Mesothelial cell of epicardium (in vitro differentiated cells): ENCODE measurements at places on chromosomes 1 and 21.

GRCh38 chr1:26858160-26858559 lies 4.8 kb upstream of the SFN start:
- no peak overlapping the region for H3K4me3 ChIP-seq
- H3K27ac ChIP-seq = no peak overlapping the region
- no peak for DNase-seq

DNA sequence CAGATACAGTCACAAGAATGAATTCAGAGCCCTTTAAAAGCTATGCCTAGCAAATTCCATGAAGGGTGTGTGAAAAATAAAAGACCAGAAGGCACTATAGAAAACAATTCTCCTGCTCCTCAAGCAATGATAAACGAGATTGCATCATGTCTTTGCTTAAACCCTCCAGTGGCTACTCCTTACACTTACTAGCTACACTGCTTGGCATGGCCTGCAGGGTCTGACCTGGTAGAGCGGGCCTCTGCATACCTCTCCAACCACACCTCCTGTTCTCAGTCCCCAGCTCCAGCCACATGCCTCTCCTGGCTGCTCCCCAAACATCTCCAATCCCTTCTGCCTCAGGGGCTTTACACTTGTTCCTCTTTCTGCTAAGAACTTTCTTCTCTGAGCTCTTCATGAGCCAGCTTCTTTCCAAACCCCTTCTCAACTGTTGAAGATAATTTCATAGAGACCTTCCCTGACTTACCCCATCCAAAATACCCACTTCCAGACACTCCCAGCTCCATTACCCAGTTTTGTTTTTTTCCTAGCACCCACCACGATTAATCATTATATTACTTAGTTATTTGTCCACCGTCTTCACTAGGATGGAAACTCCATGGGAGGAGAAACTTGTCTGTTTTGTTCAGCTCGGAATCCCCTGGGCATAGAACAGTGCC lies 11.2 kb upstream of the CREG1 start:
- no peak overlapping the region for H3K4me3 ChIP-seq
- H3K27ac ChIP-seq = no peak overlapping the region
- DNase-seq = no peak
- no peaks in the 10 kb centered on the region for H3K27me3 ChIP-seq
- H3K4me1 ChIP-seq = peaks cover 7% of the 10 kb centered on the region

GRCh38 chr1:21089731-21090130 lies 87.0 kb downstream of the EIF4G3 start:
- H3K4me1 ChIP-seq = peaks cover 9% of the 10 kb centered on the region
- DNase-seq = no peak
- no peak overlapping the region for H3K27ac ChIP-seq
- no peaks in the 10 kb centered on the region for H3K27me3 ChIP-seq
- H3K36me3 ChIP-seq = peaks cover 21% of the 10 kb centered on the region

DNA sequence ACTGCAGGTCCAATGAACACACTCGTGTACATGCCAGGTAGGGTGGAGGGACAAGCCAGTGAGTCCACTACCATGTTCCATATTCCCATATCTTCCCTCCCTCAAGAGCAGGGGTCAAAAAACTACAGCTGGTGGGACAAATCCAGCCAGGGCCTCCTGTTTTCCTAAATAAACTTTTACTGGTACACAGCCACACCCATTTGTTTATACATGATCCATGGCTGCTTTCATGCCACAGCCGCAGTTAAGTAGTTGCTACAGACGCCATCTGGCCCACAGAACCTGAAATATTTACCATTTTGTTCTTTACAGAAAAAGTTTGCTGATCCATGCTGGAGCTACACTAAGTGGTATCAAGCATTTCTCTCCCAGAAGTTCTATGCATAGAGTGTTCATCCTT lies 42.4 kb downstream of the CASQ2 start:
- peaks cover 17% of the 10 kb centered on the region for H3K4me1 ChIP-seq
- no peak overlapping the region for H3K4me3 ChIP-seq
- H3K36me3 ChIP-seq = no peaks in the 10 kb centered on the region
- H3K27ac ChIP-seq = peak overlapping the region; percentile 3
- DNase-seq = no peak

DNA sequence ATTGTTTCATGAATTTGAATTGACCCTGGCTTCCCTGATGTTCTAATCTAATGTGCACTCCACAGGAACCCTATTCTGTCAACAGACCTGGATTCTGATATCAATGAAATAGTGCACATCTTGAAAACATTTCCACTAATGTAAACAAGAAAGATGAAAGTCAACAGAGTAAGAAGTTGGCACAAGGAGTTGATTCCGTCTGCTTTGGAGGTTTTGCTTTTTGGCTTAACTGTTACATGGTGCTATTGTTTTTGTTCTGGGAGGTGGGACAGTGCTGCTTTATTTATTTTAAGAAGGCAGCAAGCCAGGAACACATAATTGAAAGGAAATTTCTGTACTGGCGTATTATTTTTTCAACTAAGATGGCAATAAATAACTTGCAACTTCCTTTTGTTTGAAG lies 73.3 kb downstream of the LEPR start:
- no peak overlapping the region for H3K4me3 ChIP-seq
- DNase-seq = no peak
- no peaks in the 10 kb centered on the region for H3K36me3 ChIP-seq
- no peaks in the 10 kb centered on the region for H3K27me3 ChIP-seq
- no peak overlapping the region for H3K27ac ChIP-seq

DNA sequence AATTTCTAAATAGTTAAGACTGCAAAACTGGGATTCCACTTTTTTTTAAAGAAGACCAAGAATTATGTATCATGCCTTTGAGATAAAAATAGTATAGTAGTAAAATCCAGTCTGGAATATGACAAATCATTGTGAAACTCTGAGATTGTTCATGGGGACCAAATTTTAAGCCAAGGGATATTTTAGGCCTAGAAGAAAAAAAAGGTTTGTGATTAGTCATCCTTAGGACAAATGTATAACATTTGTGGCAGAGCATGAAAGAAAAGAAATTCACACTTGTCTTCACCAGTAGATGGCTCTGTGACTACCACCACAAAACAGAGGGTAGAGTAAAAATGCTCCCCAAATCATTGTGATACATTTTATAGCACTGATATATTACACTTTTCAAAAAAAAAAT lies 226.1 kb downstream of the KCTD3 start:
- no peak for DNase-seq
- H3K27ac ChIP-seq = no peak overlapping the region
- no peak overlapping the region for H3K4me3 ChIP-seq
- peaks cover 6% of the 10 kb centered on the region for H3K4me1 ChIP-seq
- H3K36me3 ChIP-seq = no peaks in the 10 kb centered on the region
- peaks cover 6% of the 10 kb centered on the region for H3K27me3 ChIP-seq

DNA sequence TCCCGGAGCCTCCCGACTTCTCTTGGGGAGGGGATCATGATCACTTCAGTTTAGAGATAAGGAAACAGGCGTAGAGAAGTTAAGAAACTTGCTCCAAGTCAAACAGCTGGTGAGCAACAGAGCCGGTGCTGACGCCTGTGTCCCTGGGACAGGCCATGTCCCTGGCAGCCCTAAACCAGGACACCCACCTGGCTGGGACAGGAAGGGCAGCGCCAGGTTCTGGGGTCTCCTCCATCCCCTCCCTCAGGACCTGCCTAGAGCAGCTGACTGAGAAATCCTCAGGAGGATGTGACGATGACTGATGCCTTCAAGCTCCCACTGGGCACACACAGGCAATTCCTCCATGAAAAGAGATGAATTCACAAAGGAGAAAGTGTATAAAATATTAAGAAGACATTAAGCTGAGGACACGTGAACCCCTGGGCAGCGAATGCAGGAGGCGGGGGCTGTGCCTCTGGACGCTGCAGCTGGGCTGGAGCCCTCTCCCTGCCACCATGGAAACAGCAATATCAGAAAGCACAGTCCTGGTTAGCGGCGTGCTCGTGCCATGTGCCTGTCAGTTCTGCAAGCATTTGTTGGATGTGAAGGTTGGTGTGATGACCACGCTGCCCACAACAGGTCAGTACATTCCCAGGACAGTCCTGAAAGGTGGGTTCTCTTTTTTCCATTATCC lies 40.1 kb upstream of the C1orf174 start:
- H3K36me3 ChIP-seq = no peaks in the 10 kb centered on the region
- H3K4me1 ChIP-seq = no peaks in the 10 kb centered on the region
- peaks cover 14% of the 10 kb centered on the region for H3K27me3 ChIP-seq
- no peak overlapping the region for H3K4me3 ChIP-seq
- DNase-seq = no peak
- no peak overlapping the region for H3K27ac ChIP-seq

DNA sequence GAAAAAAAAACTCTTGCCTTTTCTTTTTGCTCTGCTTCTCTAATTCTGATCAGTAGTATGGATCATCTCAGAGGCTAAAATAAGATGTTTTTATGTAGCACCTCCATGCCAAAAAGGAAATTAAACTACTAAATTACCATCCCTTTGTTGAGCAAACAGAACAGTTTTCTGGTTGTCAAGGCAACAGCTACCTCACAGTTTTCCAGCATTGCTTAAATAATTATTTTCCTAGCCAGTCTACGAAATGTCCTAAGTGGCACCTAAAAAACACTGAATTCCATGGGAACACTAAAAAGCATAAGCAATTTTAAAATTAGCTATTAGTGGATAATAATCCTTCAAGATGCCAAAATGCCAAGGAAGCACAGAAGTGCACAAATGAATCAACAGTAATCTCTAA lies 61.7 kb downstream of the ARID4B start:
- peak overlapping the region; percentile 53 for H3K27ac ChIP-seq
- H3K36me3 ChIP-seq = no peaks in the 10 kb centered on the region
- no peak for DNase-seq
- peaks cover 27% of the 10 kb centered on the region for H3K4me1 ChIP-seq
- no peak overlapping the region for H3K4me3 ChIP-seq

DNA sequence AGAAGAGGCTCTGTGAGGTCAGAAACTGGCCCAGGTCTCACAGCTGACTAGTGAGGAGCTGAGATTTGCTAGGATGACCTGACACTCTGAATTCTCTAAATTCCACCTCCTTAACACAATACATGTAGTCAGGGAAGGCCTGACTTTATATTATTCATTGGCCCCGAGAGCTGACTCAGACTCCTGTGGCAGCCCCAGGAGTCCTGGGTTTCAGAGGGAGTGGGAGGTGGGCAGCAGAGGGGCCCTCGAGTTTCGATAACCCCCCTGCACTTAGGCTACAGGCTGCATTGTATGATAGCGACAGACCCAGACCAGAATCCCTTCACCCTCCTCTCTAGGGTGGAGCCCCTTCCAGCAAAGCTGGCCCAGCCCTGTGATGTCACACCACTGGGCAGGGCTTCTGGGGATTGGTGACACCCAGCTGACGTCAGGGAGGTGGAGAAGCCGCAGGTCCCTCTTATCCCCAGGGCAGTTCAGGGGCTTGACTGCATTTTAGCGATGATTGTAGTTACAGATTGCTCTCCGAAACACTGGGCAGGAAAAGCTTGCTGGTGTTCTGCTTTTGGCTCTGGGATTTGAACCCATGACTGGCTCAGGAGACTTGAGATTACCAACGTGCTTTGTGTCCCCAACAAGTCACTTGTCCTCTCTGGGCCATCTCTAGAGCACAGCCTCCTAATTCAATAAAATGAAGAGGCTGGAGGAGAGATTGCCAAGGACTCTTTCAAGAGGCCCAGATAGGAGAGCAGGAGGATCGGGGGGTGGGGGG lies 17.0 kb upstream of the GPR37L1 start:
- no peaks in the 10 kb centered on the region for H3K36me3 ChIP-seq
- H3K27ac ChIP-seq = peak overlapping the region; percentile 98
- H3K4me1 ChIP-seq = peaks cover 46% of the 10 kb centered on the region
- DNase-seq = no peak
- no peaks in the 10 kb centered on the region for H3K27me3 ChIP-seq

- H3K27me3 ChIP-seq = no peaks in the 10 kb centered on the region
- no peaks in the 10 kb centered on the region for H3K36me3 ChIP-seq
- DNase-seq = no peak
These were observed 38.8 kb upstream of the HIVEP3 start for GRCh38 chr1:41957568-41957967.

GRCh38 chr21:24395320-24395923 lies 1211.9 kb downstream of the MRPL39 start:
- H3K4me3 ChIP-seq = no peak overlapping the region
- H3K36me3 ChIP-seq = no peaks in the 10 kb centered on the region
- no peak overlapping the region for H3K27ac ChIP-seq
- H3K27me3 ChIP-seq = no peaks in the 10 kb centered on the region
- no peaks in the 10 kb centered on the region for H3K4me1 ChIP-seq

DNA sequence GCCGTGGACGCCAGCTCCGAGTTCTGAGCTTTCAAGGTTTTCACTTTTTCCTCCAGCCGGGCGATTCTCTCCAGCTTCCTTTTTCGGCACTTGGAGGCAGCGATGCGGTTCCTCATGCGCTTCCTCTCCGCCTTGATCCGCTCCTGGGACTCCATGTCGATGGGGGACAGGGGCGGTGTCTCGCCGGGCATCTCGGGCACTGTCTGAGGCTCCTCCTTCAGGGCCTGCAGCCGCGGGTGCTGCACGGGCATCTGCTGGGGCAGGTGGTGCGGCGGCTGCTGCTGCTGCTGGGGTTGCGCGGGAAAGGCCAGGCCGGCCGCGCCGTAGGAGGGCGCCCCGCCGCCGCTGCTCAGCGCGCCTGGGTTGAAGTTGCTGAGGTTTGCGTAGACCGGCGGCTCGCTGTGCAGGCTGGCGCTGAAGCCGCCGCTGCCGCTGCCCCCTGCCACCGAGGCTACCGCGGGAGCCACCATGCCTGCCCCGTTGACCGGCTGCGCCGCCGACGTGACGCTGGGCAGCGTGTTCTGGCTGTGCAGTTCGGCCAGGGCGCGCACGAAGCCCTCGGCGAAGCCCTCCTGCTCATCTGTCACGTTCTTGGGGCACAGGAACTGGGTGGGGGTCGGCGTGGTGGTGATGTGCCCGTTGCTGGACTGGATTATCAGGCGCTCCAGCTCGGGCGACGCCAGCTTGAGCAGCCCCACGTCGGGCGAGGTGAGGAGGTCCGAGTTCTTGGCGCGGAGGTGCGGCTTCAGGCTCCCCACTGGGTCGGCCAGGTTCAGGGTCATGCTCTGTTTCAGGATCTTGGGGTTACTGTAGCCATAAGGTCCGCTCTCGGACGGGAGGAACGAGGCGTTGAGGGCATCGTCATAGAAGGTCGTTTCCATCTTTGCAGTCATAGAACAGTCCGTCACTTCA lies 1.4 kb downstream of the JUN start:
- peak overlapping the region; percentile 98 for H3K4me3 ChIP-seq
- H3K36me3 ChIP-seq = peaks cover 14% of the 10 kb centered on the region
- H3K27me3 ChIP-seq = no peaks in the 10 kb centered on the region
- H3K4me1 ChIP-seq = peaks cover 45% of the 10 kb centered on the region
- peak overlapping the region; percentile 98 for H3K27ac ChIP-seq
- DNase-seq = no peak

DNA sequence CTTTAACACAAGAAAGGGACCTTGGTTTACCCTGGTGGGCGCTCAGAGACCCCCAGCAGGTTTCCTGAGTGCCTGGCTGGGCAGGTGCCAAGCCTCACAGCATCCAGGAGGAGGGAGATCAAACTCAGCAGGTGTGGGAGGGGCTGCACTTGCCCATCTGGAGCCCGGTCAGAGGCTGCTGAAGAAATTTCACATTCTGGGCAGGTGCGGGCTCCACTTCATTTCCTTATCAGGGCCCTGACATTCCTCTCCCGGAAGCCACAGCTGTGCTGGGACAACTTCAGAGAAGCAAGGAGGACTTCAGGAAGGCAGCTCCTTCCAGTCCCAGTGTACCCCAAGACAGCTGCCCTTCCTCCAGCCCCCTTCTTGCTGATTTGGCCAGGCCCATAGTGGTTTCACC lies 82.9 kb downstream of the ITPKB start:
- no peaks in the 10 kb centered on the region for H3K27me3 ChIP-seq
- peaks cover 57% of the 10 kb centered on the region for H3K4me1 ChIP-seq
- H3K4me3 ChIP-seq = no peak overlapping the region
- no peaks in the 10 kb centered on the region for H3K36me3 ChIP-seq
- DNase-seq = no peak

- H3K4me1 ChIP-seq = peaks cover 16% of the 10 kb centered on the region
- no peak overlapping the region for H3K27ac ChIP-seq
- H3K36me3 ChIP-seq = no peaks in the 10 kb centered on the region
- DNase-seq = no peak
- H3K4me3 ChIP-seq = no peak overlapping the region
- no peaks in the 10 kb centered on the region for H3K27me3 ChIP-seq
These were observed 67.6 kb upstream of the EDEM3 start for GRCh38 chr1:184822267-184822666.
